ENCODE measurements at places on chromosomes 13 and 19.

DNA sequence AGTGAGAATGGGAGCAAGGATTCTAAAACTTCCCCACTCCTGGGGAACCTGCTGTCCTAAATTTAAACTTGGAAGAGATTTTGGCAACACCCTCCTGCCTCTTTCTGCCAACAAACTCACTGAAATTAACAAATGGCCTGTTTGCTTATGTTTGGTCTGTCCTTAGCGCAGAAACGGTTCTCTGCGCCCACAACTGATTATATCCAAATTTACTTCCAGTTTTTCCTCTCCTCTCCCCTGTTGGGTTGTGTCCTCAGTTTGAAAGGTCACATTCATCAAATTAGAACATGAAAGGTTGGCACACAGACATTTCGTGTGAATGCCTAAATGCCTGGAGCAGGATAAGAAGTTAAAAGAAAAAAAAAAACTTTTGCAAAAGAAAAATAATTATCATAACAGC is 56.4 kb upstream of the MRI1 start:
- DNase-seq = peak; percentile 24

DNA sequence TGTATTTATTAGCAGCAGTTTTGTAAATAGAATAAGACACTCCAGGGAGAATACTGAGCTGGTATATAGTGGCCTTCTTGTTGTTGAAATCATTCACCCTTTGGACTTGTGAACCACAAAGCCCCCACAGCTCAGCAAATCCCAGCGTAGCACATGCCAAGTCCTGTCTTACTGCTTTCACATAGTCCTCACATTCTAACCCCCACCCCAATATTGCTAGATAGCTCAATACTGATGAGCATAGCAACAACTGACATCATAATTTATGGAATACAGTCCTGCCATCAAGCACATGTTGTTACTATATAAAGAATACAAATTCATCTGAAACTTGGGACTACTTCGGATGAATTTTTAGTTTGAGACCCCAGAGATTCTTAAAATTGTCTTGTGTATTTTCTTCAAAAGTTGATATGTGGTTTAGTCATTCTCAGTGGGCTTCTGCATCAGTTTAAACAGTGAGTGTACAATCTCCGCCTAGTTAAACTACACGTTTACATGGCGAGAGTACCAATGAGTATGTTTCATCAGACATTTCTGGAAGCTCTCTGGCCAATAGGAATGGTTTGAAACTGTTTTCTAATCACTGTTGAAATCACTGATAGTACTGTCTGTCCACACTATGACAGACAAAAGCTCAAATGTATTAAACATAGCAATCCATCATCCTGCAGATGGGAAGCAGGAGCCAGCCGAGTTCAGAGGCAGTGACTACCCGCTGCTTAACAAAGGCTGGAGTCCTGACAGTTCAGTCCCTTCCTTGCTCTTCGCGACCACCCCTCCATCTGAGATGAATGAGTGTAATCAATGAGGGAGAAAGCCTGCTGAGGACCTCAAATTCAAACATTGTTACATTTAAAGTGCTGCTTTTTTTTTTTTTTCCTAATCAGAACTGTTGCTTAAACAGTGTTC is 15.2 kb downstream of the DACH1 start:
- no peak for DNase-seq

GRCh38 chr13:48866249-48866648 is 109.5 kb upstream of the FNDC3A start:
- DNase-seq = no peak

- peak; percentile 69 for DNase-seq
Observed at GRCh38 chr19:8050274-8051096, 2.1 kb upstream of the CCL25 start.

GRCh38 chr19:7852851-7853769 is 21.1 kb downstream of the PRR36 start:
- peak; percentile 78 for DNase-seq

Measured in globus pallidus (tissue), 1 donor.